LoVo (cell line): ENCODE measurements at places on chromosomes 7 and 10.

GRCh38 chr7:99784007-99784406 lies at the start of gene CYP3A4:
Gene CYP3A4, minus strand, starts transcription at chr7:99784184. Its CDS starts 103 bp downstream, at chr7:99784081.
- DNase-seq: no peak

DNA sequence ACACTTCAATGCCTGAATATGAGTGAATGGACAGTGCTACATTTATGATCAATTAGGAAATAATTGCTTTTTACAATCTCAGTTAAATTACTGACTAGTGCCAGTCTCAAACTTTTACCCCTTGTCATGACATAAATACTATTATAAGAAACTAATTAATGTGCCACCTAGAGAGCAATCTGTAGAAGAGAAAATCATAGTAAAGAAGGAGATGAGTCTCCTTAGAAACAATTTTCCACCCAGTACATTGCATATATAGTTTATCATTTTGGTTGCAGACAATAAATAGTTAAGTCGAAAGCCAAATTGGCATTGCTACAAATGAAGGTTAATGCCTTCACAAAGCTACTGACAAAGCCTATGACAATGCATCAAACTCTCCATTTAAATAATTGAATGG lies 68.6 kb downstream of the SLC13A1 start:
- no peak for DNase-seq

- no peak for DNase-seq
Observed at GRCh38 chr7:127874951-127875608, 156.2 kb downstream of the LRRC4 start.

DNA sequence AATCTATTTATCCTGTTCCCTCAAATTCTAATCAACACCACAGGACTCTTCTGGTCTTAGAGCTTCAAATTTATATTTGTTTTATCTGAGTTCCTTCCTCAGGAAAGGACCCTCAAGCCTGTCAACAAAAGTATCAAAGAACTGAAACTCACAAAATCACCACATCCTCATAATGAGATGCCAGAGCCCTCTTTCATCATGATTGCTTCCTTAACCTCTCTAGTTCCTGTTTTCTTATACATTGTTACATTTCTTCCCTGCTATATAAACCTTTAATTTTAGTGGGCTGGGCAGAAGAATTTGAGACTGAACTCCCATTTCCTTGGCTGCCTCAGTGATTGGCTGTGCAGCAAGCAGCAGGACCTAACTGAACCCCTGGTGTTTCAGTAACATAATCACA lies 189.7 kb downstream of the ZNF248 start:
- DNase-seq: no peak

DNA sequence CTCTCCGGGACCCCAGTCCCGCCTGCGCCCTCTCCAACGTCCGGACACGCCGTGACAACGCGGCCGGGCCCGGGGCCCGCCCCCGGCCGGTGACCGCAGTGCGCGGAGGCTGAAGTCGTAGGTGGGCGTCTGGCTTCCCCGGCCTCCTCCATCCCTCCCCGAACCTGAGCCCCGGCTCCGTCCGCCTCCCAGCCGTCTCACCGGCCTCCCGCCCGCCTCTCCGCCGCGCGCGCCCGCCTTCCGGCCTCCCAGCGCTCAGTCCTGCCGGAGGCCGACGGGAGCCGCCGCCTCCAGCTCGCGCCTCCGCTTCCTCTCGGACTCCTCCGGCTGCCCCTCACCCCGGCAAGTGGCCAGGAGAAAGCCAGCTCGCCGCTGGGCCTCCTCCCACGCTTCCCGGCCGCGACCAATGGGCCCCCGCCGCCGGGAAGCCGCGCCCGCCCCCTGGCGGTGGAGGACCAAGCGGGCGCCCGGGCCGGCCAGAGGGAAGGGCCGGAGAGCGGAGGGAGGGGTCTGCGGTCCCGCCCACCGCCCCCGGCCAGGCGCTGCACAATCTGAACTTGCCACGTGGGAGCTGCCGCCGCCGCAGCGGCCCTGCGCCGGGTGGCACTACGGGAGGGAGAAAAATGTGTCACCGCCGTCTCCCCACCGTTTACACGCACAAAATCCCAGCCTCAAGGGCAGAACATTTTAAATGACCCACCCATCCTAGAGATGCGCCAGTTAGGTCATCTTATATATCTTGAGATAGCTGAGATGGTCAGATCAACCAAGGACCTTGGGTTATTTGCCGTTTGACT lies at the start of gene FAM3C:
Gene FAM3C, minus strand, starts transcription at position 348 of the 797 bp plus-strand sequence. CDS start 13,339 bp downstream, outside the sequence.
- DNase-seq: peak; percentile 99

GRCh38 chr7:156942708-156943090 lies 6.8 kb upstream of the NOM1 start:
- DNase-seq: no peak

DNA sequence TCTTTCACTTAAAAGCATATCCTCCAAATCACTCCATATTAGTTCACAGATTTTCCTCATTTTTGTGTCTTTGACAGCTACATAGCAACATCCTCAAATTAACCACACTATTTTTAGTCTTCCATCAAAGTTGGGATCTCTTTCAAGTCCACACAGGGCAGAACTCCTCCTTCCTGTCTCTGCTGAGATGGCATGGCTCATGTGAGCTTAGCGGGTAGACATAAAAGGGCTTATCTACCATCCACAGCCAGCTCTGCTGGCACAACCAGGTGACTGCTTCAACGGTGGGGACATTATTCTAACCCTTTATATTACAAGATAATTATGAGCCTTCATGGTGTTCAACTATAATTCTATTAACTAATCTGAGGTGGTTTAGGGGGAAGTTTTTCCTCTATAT lies 35.5 kb downstream of the ICA1 start:
- no peak for DNase-seq

- DNase-seq: no peak
Observed at GRCh38 chr7:142753366-142753765, 4.1 kb downstream of the PRSS1 start.

- DNase-seq: no peak
Observed at GRCh38 chr10:18328941-18329340, 188.7 kb downstream of the CACNB2 start.

DNA sequence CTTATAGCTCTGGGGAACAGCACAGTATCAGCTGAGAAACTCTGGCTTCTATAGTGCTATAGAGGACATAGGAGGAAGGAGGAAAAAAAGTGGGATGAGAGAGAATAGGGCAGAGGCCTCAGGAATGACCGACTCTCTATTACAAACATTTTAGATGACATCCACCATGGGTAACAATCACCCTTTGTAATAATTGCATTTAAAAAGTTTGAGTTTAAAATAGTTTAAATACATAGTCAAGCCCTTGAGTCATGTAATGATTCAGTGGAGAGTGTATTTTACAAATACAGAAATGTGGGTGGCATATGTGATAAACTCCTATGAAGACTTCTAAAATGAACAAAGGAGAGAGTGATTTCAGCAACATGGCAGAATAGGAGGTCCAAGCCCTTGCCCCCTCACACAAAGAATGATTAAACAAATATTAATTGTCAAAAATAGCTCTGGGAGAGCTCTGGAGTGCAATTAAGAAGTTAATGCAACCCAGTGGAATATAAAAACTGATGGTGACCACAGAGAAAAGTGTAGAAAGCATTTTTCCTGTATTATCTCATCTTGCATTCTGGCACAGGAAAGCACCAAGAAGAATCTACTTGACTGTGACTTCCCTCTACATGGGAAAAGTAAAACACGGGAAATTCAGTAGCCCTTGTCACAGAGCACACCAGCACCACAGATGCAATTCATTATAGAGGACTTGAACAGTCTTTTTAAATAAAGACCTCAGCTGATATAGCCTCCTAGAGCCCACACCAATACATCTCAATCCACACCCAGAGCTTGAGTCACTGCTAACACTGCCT lies 569.0 kb upstream of the SORCS1 start:
- DNase-seq: no peak

GRCh38 chr10:1054684-1055083 lies 1.5 kb upstream of the WDR37 start:
- no peak for DNase-seq

DNA sequence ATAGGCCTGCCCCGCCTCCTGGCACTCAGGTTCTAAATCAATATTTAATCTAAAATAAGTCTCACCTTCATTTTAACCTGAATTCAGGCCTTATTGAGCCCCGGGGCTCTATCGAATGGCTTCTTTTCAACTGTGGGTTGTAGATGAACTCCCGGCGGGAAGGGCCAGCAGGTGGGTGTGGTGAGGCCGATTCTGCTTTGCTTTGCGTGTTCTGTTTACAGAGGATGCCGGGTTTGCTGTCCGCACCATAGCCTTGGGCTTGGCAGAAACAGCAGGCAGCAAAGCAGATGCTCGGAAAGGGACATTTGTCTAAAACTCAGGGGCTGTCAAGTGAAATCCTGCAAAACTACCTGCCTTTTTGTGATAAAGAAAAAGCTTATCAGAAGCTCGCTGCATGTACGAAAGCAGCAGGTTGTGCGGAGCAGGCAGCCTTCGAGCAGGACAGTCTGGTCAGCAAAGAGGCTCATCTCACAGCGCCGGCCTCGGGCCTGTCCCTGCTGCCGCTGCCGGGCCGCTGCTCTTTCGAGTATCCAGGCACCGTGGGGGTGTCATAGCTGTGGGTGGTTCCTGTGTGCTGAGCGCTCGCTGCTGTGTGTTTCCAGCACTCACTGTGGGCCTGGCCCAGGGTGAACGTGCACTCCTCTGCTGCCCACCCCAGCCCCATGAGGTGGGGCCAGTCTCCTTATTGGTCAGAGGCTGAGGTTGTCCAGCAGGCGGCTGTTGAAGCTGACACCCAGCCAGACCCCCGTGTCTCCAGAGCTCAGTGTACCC lies 434.8 kb upstream of the FOXK1 start:
- DNase-seq: no peak

DNA sequence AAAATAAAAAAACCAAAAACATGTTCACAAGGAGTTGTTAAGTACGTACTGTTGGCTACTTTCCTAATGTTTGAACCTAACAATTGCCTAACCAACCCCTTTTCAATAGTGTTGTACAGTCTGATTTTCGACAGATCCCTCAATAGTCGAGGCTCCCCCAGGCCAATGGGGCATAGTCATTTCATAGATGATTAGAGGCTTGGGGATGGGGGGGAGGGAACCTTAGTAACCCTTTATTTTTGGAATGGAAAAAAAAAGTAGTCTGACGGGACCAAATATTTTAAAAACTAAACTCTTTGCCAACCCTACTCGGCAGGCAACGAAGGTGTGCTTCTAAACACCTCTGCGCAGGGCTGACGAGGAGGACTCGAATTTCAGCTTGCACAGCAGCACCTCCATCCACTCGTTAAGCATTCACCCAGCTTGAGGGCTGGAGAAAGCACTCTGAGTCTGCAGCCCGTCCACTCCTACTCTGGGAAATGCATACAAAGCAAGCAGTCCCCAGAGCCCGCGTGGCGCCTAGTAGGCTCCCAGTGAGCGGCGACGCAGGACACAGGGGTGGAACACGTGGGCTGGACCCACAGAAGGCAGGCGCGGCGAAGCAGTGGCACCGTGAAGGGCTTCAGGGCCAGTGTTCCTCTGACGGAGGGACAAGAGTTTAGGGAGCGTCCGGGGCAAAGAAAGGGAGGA lies 899 bp downstream of the PUS7 start:
- DNase-seq: peak; percentile 50

GRCh38 chr10:17472481-17473227 lies 18.3 kb upstream of the ST8SIA6 start:
- no peak for DNase-seq

GRCh38 chr10:48879451-48879850 lies 60.2 kb downstream of the LRRC18 start:
- no peak for DNase-seq

GRCh38 chr10:86583983-86584382 lies 62.4 kb upstream of the WAPL start:
- no peak for DNase-seq

DNA sequence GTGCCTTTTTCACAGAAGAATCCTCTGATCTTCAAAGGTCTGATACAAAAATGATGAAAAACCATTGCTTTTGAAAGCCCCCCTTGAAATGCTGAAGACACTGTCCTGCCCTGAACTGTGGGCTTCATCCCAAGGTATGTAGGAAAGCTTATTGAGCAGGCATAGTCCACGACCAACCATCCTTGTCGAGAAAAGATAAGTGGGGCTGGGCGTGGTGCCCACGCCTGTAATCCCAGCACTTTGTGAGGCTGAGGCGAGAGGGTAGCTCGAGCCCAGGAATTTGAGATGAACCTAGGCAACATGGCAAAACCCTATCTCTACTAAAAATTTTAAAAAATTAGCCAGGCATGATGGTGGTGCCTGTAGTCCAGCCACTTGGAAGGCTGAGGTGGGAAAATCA lies 25.6 kb downstream of the TACR2 start:
- DNase-seq: no peak

DNA sequence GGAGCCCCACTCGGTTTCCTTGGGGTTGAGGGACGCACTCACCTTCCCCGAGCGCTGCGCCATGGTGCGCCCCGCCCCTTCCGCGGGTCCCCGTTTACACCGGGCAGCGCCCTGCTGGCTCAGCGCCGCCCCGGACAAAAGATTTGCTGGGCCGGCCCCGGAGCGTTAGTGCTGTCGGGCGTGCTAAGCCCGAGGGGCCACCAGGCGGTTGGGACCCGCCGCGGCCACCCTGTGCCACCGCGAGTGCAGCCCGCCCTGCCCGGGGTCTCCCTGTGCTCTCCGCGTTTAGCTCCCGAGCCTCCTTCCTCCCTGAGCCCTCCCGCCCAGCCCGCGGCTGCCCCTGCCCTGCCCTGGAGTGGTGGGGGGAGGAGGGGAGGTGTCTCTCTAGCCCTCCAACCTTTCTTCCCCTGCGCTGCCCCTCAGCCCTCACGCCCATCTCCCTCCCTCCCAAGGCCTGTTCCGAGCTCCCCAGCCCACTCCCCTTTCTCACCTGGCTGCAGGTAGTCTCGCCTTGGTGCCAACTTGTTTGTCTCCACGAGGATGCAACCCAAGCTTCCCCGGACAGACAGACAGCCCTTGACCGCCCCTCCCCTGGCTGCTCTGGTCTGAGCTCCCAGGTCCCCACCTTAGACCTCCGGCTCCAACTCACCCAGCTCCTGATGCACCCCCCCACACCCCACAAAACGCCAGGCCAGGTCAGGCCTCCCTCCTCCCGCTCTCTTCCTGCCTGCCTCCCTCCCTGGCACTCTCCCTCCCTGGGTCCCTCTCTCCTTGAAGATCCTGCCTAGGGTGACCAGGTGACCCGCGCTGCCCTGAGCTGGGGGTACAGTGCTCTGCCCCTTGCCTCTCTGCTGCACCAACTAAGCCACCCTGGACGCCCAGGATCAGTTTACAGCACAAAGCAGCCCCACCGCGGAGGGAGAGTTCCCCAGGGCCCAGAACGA lies at the start of gene CRYGN:
Gene CRYGN, minus strand, starts transcription at position 287 of the 944 bp plus-strand sequence. Its CDS starts 224 bp downstream, at position 63.
- no peak for DNase-seq

DNA sequence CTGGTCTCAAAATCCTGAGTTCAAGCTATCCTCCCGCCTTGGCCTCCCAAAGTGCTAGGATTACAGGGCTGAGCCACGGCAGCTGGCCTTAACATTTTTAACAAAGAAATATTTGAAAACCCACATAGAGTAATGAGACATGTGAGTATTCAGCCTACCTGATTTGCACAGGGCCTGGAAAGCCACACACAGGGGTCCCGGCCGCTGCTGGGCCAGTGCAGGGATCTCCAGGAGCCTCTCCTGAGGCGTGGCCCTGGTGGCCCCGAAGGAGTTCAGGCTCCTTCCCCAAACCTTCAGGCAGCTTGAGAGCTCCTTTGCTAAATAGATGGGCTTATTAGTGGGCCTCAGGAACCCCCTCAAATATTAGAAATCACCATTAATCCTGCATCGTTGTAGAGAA lies 18.7 kb downstream of the CNPY1 start:
- DNase-seq: no peak

- no peak for DNase-seq
Observed at GRCh38 chr7:542713-543500, 23.3 kb upstream of the PDGFA start.
